Stimulated activated CD8-positive, alpha-beta memory T cell treated with anti-CD3 and anti-CD28 coated beads, Interleukin-2, amount 100 ng/mL, for 1 hour (primary cell): ENCODE measurements at places on chromosomes 5 and 9.

DNA sequence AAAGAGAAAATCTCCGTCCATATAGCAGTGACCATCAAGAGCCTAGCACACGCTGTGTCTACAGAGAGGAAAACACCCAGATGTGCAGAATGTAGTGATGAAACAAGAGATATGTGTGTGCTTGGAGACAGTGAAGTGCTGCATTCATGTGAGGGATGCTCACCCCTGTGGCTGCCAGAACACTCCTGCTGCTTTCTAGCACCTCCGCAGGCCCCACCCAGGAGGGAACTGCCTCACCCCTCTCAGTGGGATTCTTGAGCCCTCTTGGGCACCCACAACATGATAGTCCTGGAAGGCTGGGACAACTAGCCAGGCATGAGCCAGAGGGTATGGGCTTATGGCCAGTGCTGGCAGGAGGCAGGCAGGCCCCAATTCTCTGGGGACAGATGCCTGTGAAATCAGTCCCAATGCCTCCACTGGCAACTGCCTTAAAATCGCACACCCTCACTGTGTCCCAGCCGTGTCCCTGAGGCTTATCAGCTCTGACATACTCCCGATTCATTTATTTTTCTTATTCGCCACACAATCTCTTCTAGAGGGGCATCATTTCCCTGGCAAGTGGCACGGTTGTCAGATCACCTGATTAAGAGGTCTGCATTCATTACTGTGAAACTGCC lies 73.2 kb upstream of the FSTL4 start:
- no peak for DNase-seq

DNA sequence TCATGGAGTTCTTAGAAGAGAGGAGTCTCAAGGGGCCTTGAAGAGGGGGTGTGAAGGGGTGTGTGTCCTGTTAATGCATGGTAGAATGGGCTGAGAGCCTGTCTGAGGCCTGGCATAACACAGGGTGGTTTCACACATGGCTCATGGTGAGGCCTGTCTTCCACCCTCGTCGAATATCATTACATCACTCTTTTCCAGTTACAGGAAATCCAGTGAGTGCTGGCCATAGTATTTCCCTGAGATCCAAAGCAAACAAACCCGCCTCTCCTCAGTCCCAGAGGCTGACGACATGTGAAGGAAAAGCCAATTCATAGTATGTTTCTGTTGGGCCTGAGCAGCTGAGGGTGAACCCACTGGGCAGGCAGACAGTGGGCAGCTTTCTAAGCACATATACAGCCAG lies 159.4 kb upstream of the NR3C1 start:
- DNase-seq = no peak

DNA sequence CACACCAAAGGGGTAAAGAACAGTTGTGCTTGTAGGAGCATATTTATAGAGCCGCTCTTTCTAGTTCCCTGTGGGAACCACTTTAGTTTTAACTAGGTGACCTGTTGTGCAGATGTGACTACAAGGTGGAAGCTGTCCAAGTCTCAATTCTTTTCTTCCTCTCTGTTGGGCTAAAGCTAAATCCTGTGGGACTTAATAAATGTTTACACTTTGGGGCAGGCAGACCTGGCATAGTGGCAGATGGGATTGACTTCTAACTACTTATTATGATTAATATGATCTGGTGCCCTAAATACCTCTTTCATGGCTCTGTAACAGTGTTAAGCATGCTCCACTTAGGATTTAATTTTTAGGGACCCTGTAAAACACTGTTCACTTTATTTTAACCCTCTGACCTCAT lies 265.3 kb downstream of the KCTD16 start:
- no peak for DNase-seq

DNA sequence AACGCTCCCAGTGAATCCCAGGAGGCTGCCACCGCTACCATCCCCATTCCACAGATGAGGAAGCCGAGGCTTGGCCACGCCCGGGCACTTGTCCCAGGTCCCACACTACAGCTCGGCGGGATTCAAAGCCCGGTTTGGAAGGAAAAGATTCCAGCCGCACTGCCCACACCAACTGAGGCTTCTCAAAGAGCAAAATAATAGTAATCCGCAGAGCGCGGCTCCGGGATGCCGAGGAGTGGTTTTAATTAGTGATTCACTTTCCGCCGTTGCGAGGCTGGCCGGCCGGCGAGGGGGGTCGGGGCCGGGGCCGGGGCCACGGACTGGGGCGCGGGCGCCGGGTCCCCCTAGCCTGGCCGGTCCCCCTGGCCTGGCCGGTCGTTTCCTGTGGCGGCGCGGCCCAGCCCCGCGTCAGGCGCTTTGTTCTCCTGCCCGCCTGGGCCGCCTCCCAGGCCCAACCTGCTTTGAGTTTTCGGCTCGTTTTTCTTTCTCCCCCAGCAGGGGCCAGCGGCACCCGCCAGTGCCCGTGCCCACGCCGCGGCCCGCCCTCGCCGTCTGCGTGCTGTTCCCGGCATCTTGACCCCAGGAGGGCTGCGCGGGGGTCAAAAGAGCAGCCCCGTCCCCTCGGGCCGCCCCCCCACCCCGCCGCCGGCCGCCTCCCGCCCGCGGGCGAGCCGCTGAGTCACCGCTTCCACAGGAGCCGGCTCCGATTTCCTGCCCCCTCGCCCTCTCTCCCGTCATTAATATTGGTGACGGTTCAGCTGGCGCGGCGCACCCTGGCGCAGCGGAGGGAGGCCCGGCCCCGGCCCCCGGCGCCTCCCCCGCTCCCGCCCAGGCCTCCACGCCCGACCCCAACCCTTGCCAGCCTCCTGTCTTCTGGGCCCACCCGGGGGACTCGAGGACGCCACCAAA lies 31.2 kb downstream of the FGF18 start:
- DNase-seq = no peak

- DNase-seq = no peak
Observed at GRCh38 chr5:54212331-54212730, 98.0 kb downstream of the ARL15 start.

- DNase-seq = no peak
Observed at GRCh38 chr5:143400541-143401226, 2.8 kb downstream of the NR3C1 start.

DNA sequence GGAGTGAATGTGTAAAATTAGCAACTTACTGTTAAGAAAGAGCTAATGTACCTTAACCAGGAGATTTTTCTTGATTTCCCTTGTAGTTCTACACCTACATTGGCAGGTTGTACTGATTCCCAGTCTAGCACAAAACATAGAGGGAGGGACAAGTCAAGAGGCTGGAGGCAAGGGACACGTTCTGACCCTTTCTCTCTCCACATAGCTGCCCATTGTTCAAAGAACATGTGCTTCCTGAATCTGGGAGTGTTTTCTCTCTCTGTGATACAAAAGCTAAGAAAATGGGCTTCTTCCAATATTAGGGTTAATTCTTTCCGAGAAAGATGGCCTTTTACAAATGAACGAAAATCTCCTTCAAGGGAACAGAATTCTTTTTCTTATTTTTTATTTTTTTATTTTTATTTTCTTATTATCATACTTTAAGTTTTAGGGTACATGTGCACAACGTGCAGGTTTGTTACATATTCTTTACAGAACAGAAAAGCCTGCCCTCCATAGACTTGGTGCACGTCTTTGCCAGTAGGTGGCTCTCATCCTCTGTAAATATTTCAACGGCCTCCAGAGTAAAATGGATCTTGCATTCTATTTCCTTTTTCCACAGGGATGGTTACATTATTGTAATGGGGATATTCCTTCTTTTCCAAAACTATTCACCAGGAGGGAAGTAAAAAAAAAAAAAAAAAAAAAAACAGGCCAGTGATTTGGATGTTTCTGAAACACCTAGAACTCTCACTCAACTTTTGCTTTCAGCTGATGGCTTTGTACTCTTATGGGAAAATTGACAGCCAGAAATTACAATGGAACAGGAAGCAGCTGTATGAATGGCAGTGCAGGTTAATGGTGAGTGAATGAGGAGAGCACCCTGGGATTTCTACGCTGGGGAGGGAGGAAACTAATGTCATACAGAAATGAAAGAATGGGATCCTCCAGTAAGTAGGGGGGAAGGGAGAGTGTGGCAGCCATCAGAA lies 13.1 kb upstream of the IFNA5 start:
- no peak for DNase-seq

- no peak for DNase-seq
Observed at GRCh38 chr5:91194824-91195381, 188.2 kb downstream of the ARRDC3 start.

DNA sequence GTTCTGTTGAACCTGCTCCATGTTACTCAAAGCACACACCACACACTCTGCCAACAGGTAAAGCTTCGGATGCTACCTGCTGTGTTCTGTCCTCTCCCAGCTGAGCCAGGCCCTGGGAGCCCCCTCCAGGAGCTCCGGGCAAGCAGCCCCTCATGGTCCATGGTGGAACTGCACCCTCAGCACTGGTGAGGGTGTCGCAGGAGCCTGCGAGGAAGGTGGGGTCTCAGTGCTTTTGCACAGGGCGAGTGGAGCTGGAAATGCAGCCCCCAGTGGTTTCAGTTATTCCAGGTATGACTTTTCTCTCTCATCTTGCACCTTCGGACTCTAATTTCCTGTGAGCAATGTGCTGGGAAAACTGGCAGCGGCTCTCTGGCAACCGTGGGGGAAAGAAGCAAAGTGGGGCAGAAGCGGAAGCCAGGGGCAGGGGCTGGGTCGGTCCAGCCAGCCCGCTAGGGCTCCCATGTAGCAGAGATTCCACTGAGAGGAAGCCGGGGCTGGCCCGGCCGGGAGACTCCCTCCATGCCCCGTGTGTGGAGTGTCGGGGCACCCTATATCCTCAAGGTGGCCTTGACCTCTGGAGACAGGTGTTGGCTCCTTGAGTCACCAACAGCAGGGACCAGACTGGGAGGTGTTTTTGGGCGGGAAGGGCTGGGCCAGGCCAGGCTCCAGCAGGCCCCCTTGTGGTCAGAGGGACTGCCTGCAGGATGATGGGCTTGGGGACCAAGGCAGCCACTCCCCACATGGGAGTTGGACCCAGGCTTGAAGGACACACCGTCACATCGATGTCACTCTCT lies 75.6 kb upstream of the PRSS3 start:
- no peak for DNase-seq

DNA sequence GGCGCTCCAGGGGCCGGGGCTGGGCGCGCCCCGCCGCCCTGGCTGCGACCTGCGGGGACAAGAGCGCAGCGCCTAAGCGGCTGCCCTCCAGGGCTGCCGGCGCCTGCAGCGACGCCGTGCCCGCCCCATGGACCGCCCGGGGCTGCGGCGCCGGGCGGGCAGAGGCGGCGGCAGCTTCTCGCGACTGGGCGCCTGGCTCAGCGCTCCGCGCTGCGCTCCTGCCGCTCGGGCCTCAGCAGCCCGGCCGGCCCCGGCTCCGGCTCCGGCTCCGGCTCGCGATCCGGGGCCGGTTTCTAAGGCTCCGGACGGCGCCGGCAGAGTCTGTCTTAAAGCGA lies at the start of gene PITX1:
Gene PITX1, minus strand, starts transcription at position 328 of the 335 bp plus-strand sequence. CDS start 347 bp downstream, outside the sequence.
- DNase-seq = no peak

GRCh38 chr5:129915415-129915814 lies 11.2 kb downstream of the CHSY3 start:
- DNase-seq = no peak

DNA sequence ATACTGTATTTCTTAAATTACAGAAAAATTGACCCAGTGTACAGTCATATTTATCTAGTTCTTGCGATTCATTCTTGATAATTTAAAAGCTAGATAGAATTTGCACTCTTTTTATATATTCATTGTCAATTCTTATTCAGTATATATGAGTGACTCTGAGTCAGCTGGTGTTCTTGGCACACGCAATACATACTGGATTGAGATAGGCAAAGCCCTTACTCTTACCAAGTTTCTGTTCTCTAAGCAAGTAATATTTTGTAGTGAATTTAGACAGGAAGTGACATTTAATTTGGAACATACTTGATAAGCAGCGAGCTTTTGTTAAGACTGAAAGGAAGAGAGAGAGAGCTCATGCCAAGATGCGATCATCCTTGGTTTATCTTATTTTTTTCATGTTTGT lies 57.7 kb downstream of the GPBP1 start:
- DNase-seq = no peak

GRCh38 chr9:99650187-99650874 lies 171.4 kb upstream of the NR4A3 start:
- no peak for DNase-seq

DNA sequence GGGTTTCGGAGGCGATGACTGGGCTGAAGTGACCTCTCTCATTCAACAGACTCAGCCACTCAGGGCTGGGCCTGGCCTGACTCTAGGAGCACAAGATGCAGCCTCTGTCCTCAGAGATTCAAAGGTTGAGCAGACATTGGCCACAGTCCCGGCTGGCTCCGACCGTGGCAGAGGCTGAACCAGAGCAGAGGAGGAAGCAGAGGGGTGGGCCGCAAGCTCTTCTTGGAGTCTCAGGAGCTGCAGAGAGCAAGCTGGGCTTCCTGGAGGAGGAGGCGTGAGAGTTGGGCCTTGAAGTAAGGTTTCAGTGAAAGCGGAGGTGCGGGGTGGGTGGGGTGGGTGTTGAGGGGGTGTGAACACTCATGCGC lies 37.6 kb downstream of the ALG2 start:
- no peak for DNase-seq

GRCh38 chr5:164998590-164998989 lies 1493.2 kb downstream of the MAT2B start:
- DNase-seq = no peak

DNA sequence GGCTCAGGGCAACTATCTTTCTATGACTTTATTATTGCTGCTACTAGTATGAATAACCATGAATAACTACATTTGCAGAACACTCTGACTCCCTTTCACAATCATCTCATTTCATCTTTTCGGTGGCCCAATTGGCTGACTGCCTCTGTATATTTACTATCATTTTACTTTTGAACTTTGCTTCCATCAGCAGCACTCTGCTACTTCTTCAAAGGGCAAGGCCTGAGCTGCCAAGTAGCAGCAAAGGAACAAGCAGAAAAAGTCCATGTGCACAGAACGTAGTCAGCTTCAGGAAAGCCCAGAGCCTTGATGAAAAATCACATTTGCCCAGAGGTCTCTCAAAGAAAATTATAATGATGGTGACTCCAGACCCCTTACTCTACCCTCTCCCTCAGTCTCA lies 214.5 kb upstream of the PUM3 start:
- no peak for DNase-seq

DNA sequence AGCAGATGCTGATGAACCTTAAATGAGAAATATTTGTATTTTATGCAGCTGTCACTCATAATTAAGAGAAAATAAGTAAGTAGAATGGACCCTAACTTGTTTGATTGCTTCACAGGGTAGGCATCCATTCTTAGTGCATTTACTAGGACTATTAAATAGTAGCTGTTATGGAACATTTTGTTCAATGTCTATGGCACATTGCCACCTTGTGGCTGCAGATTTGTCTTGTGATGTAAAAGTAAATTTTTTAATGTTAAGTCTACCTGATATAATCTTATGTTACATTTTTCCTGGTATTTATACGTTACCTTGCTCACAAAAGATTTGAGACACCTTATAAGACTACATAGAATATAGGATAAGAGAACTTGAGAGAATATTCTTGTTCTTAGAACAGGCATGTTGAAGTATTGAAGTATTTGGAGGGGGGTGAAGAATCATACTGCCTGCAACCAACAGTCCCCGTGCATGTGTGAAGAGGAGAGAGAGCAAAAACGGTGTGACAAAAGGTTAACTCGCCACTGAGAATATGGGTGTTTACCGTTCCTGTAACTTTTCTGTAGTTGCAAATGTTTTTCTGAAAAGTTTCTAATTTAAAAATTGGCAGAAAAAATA lies 161.1 kb downstream of the MAST4 start:
- DNase-seq = no peak
